ENCODE measurements at places on chromosomes 5 and 9. TPM values are rescaled to one million over a fixed set of nuclear protein-coding genes. Genes with fewer than 3 reads are reported as not detected.

Gene HCN1
- polyA plus RNA-seq, result 2.8 TPM

- DNase-seq, result no peak
Observed at GRCh38 chr9:3880851-3881250, 355.1 kb upstream of the RFX3 start.

DNA sequence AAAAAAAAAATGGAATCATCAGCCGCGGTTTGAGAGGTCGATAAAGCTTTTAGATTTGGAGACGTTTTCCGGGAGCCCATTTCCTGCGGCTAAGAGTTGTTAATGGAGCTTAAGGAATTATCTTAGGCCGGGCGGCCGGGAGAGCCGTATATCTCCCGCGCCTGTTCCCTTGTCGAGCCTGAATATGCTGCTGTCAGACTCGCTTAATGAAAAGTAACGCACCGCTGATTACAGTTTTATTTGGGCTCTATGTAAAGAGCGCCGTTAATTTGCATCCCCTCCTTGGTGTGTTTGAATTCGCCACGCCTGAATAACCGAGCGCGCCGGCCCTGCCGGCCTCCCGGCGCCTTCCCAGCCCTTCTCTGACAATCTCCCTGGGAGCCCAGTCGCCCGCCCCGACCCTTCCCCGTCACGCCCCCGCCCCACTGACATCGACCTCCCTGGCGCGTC lies 7.9 kb downstream of the IRX4 start:
- DNase-seq, result peak; percentile 62

DNA sequence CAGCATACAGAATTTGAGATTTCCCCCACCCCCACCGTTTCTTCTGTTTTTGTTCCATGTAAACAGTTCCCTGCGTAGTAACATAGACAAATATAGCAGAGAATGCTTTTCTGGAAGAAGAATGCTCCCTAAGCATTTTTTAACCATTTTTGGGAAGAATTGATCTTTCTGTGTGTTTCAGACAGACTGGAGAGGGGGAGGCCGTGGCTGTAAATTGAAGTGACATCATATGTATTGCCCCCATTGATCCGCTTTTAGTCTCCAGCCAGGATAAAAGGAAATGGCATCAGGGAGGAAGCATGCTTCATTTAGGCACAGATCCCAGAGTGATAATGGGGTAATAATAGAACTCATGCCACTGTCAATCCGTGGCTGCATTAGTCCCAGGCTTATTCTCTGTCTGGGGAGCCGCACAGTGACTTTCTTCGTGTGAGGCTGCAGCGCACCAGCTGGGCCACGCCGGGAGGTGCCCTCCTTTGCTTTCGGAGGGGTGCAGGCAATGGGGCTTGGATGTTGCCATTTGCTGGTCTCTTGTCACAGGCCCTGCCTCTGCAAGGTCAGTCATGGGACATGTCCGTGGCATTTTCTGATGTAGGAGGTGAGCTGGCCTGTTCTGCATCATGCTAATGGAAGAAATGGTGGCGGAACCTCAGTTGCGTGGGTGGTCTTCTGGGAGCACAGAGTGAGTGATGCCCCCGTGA lies 261.5 kb downstream of the FANCC start:
- DNase-seq, result no peak

GRCh38 chr9:77534376-77535057 lies 113.6 kb downstream of the GNA14 start:
- DNase-seq, result peak; percentile 75

Gene C7
- 0.05 TPM for polyA plus RNA-seq

DNA sequence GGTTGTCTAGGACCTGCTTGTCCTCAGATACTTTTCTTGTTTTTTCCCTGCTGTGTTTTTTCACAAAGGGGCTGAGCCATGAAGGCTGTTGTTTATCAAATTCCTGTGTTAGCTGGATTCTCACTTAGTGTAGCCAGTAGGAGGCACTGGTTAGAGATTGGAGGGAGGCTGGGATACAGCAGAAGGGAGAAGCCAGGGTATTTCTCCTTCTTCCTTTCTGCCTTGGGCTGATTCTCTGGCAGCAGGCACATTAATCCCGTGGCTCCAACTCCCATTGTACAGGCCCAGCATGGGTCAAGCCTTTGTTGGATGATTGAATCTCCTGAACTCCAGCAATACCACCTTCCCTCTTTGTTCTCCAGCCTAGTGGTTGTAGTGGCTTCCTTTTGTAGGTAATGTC lies 46.4 kb upstream of the FAM170A start:
- peak; percentile 54 for DNase-seq

DNA sequence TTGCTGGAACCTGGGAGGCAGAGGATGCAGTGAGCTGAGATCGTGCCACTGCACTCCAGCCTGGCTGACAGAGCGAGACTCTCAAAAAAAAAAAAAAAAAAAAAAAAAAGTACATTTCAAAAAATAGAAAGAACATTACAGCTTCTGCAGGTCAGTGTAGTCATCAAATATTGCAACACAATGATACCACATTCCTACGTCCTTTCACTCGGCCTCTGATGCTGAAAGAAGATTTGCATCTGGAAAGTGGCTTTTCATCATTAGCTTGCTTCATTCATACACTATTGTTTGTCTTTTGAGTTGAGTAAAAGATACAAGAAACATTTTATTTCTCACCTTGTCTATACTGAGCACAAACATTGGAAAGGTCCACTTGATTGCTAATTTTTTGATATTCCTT lies 59.6 kb upstream of the CPLANE1 start:
- no peak for DNase-seq

DNA sequence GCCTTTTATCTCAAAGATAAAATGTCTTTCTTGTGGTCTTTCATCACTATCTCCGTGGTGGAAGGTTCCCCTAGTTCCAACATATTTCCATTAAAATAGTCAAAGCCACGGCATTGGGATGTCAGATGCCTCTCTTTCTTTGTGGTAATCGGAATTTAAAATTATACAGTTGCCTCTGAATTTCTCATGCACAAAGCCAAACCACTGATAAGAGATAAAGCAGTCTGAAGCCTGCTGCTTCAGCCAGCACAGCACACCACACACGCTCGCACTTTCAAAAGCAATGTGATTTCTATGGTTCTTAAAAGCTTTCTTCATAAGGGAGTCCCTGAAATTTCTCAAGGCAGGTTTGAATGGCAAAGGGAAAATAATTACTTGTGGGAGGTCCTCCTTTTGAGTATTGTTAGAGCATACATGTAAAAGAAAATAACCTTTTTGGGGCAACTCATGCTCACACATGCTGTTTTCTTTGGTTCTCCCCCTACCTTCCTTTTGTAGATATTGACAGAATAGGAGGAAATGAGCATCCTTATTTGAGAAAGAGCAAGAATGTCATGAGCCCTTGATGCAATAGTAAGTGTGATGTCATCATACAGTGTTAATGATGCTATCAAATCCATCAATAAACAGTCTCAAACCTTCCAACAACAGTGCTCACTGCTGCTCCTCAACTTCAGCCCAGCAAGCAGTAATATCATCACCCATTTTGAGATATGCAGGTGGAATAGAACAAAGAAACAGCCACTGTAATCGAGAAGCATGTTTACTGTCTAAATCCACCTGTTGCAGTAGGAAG lies 85.7 kb upstream of the PPP1R2B start:
- DNase-seq, result no peak

DNA sequence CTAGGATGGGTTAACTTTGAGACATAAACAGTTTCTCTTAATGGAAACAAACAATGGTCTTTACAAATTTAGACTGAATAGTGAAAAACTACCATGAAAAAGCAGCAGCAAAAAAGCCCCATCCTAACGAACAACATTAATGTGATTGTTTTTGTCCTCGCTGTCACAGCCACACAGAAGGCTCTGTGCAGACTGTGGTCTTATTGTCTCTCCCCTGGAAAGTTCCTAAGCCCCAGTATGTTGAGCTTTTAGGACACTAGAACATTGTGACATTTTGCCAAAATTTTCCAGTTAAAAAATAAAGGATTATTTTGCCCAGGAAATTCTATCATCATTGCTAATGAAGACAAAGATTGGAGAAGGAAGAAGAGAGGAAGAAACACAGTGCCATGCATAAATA lies 12.6 kb upstream of the SOWAHA start:
- no peak for DNase-seq

DNA sequence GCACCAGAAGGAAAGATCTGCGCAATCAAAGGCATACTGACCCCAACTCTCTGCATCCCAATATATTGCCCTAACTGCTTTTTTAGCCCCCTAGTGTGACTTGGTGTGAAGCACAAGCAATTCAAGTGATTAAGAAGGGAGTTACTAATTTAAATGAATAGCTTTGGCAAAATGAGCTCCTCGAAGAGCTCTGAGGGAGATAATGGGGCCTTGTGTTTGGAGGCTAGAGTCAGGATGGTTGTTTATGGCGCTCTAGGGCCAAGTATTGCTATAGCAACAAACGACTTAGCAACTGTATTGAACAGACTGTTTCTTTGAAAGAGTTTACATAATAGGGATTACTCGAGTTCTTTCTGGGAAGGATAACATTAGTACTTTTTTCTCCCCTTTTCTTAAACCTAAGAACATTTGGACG lies 11.5 kb upstream of the C5orf58 start:
- DNase-seq, result peak; percentile 78
